Suppressor macrophage (primary cell): ENCODE measurements at places on chromosomes 2 and 18.

DNA sequence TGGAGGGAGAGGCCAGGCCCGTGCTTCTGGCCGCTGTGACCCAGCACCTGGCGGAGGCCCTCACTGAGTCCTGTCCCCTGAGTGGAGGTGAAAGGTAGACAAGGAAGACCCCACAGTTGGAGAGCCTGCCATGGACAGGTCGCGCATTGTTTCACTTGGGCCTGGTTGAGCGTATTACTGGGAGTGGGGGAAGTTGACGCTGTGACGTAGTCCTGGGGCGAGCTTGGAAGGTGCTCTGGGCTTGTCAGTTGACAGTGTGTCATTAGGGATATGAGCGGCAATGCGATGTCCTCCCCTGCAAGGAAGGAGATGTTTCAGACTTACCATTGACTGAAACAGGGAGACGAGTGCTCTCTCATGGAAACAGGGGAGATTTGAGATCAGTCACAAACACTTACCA lies 127.1 kb downstream of the SH3RF3 start:
- DNase-seq, result peak; percentile 41

- no peak for DNase-seq
Observed at GRCh38 chr2:54772110-54772509, 48.6 kb downstream of the EML6 start.

DNA sequence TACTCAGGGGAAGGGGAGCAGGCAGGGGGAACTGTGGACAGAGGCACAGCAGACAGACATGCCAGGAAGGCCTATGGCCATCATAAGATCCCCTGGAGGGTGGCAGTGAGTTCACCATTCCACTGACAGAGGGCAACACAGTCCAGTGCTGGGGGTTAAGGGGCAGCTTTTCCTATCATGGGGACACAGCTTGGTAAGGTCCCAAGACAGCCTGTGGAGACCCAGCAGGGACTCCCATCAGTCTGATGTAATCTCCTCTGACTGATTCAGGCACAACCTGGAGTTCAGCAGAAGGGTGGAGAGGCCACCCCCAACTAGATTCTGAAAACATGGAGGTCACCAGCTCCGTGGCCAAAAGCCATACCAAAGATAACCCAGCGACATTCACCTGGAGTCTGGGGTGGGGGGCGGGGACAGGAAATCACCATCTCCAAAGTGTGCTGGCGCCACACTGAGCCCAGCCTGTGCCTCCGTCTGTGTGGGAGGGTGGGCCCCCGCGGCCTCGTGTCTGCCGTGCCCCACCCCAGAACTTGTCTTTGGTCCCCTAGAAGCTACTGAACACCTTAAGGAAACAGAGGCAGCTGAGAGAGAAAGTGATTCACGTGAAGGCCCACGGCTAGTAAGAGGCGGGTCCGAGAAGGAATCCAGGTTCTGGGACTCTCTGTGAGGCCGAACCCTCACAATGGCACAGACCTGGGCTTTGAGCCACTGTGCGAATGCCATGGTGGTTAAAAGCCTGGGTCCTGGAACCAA lies 28.6 kb downstream of the DNMT3A start:
- no peak for DNase-seq

DNA sequence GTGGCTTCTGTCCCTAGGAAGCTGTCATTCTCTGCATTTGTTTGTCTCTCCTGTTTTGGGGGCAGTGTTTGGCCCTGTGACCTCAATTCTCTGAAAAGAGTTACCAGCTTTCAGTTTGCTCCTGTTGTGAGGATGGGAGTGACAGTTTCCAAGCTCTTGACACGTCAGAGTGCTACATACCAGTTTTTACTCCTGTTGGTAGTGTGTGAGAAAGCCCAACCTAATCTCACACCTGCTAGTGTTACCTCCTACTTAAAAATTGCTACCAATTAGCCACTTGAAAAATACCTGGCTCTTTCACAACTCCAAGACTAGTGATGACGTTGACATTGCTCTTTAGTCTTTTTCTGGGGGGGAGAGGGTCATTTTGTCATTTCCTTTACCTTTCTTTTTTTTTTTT lies 14.1 kb downstream of the SKA1 start:
- no peak for DNase-seq

- no peak for DNase-seq
Observed at GRCh38 chr18:69490072-69490471, 89.4 kb downstream of the DOK6 start.

GRCh38 chr2:37925063-37925897 lies at the start of gene RMDN2:
Gene RMDN2, plus strand, starts transcription at chr2:37925287. Its CDS starts 3,991 bp downstream, at chr2:37929278.
- DNase-seq, result peak; percentile 91
